Natural killer cell treated with Interleukin-12 subunit alpha and Interleukin-12 subunit beta and Interleukin-15 and Interleukin-18, amount 100 ng/mL, for 72 hours (primary cell): ENCODE measurements at places on chromosomes 4 and X. TPM values are rescaled to one million over a fixed set of nuclear protein-coding genes. Genes with fewer than 3 reads are reported as not detected.

GRCh38 chr4:56296526-56296925 lies 90.8 kb downstream of the AASDH start:
- DNase-seq = no peak

Gene TEX13D
- total RNA-seq = not detected

DNA sequence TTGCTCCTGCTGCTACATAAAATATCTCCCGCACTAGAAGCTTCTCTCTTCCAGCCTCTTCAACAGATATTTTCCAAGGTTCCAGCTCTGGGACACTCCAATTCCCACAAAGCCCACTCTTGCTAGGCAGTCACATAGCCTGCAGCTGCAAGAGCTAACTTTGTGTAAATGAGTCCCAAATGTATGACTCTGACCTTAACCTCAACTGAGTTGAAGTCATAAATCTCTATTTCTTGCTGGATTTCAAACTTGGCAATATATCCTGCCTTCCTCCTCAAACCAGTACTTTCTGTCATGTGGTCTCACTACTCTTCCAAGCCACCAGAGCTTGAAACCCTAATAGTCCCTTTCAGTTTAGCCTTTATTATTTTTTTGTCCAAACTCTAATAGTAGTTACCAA lies 315.4 kb upstream of the GRIA3 start:
- no peak for DNase-seq

DNA sequence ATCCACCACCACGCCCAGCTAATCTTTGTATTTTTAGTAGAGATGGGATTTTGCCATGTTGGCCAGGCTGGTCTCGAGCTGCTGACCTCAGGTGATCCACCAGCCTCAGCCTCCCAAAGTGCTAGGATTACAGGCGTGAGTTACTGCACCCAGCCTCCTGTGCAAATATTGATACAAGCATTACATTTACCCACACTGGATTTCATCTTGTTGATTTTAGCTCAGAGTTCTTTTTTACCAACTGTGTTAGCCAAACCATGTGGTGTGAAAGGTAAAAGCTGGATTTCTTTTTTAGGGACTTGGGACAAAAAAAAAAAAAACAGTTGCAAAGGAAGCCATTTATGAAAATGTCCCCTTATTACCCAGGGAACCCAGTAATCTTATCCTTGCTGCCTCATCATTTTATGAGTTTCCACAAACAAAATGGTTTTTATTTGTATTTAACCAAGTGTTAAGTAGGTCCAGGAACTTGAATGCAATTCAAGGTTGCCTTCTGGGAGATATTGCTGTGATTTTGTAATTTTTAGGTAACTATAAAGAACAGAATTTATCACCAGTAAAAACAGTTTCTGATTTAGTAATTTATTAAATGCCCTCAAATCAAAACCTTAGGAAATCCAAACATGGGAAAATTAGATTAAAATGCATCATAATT lies 202.5 kb downstream of the PALLD start:
- DNase-seq = no peak

GRCh38 chr4:86106475-86106874 lies 253.4 kb downstream of the MAPK10 start:
- no peak for DNase-seq

GRCh38 chr4:154014407-154015321 lies 225.8 kb upstream of the SFRP2 start:
- DNase-seq = no peak

GRCh38 chr4:8291701-8292477 lies 22.3 kb downstream of the HTRA3 start:
- no peak for DNase-seq

Gene RNF150
- not detected for total RNA-seq

Gene PAGE3
- total RNA-seq = not detected

DNA sequence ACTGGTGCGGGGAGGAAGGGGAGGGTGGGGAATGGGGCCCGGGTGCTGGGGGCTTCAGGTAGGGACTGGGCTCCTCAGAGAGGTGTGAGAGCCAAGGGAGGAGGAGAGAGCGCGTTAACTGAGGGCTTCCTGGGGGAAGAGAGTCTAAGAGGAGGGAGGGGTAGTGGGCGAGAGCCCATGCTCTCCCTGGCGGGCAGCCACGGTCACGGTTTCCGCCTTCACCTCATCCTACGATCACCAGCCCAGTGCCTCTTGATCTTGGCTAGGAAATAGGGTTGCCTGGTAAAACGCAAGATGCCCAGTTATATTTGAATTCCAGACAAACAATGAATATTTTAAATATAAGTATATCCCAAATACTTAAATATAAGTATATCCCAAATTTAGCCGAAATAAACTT lies 60.8 kb upstream of the GRPEL1 start:
- DNase-seq = no peak
